ENCODE measurements at places on chromosomes 7 and 10.

DNA sequence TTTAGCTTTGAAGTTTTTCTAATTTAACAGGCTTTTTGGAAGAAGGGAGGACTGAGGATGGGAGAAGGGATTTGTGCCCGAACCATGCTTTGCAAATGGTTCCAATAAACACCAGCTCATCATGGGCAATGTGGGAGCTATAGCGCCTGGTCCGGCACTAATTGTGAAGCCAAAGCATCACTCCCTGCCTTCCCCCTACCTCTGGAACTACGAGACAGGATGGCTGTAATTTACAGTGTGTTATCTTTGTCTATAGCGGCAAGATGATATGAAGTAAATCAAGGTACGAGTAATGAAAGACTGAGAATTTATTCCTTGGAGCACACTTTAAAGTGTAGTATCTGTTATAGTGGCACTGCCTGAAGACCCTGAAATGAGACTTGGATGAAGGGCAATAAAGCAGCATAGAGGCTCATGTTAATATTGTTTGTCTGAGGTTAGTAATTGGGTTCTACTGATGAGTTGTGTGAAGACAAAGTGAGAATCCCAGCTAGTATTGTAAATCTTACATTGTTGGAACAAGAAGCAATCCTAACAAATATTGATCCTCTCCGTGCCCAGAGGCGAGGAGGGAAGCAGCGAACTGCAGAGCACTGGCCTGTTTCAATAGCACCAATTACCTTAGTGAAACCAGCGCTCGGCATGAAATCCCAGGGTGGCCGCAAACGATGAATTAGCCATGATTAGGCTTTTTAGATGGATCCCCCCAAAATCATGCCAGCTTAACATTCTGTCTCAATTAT, 507.1 kb downstream of the LRMDA start:
- DNase-seq, result no peak

DNA sequence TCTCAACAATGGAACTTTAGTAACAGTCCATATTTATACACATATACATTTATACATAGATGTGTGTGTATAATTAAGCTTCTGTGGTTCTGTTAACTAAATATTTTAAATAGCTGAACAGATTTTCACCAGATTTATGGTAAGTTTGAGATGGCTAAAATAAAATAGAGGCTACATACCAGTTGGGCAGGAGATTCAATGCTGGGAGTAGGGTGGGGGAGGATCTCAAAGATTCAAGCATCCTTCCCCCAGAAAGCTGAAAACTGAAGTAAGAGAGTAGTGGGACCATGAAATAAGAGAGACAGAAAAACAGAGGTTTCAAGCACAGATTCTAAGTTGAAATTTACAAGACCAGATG, 14.0 kb downstream of the LRRC17 start:
- DNase-seq, result no peak

- DNase-seq, result no peak
These were observed 48.4 kb downstream of the GRID2IP start for GRCh38 chr7:6502886-6503285.

DNA sequence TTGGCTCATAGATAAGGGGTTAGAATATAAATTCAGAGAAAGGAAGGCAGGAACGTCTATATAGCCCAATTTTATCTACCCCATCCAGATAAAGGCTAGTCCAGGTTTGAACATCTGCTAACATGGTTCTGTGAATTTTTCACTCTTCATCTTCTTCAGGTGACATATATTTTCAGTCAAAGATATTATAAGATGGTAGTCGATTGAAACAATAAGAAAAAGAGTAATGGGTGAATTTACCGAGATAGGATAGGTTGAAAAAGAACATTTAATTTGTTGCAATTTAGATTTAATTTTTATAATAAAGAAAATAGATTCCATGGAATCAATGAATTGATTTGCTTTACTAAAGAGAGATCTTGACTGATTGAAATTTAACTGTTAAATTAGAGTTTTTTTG, at the start of gene OR2F1:
OR2F1 (plus strand) TSS at position 301 of the 400 bp plus-strand sequence. CDS start 5,127 bp downstream, outside the sequence.
- DNase-seq, result no peak

Measured in skin of body (tissue), 3 donors.